ENCODE measurements at places on chromosomes 1 and 21.

DNA sequence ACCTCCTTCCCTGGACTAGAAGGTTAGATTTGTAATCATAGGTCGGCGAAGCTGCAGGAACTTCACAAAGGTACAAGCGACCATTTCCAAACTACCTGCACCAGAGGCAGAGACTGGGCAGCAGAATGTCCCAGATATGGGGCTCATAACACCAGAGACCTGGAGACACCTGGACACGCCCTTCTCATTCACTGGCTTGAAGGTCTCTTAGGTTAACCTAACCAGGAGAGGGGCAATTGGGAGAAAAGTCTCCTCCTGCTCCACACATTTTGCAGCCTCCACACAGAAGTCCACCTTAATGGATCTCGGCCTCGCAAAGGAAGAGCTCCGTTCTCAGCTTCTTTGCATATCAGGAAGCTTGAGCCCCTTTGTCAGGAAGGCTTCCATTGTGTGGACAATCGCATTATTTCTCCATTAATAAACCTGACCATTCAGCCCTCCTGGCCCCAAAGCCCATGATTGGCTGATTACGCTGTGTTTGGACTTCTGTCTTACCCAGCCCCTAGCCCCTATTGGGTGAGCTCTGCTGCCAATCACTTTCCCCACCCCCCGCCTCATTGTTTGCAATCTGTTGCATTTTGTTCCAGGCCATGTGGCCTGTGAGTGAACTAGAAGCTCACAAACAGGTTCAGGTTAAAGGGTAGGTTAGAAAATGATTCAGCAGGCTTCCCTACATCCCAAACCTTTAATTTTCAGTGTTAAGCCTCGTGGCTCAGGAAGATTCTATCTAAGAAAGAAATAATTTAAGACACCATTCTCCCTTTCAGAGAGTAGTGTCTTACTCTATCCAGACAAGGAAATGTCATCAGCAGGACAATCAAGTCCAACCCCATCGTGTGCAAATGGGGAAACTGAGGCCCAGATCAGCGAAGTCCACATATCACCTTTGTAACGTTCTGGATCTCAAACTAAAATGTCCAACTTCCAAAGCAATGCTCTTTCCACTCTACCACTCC lies 2.8 kb downstream of the MYCL start:
- DNase-seq = no peak

DNA sequence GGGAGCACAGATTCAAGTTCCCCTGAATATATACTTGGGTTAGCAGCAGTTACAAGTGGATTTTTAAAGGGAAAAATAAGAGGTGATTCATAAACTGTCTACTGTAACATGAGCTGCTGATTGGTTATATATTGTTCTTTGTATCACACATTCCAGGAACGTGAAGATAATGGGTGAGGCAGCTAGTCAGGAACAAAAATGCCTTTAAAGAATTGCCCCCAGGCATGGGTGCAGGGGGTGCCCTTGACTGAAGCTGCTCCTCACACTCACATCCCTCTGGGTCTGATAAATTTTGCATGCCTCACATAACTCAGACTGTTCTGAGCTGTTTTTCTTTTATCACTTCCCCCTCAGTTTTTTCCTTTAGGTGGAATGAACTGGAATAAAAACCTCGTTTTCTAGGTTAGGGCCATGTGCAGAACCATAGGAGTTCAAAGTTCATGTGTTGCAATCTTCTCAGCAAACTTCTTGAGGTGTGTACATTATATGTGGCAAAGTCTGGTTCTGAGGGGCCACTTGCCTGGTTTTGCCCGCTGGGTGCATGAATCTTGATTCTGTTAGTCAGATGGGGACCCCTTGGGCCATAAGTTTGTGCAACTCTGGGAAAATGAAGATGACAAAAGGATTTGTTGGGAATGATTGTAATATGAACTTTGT lies 21.1 kb downstream of the TBX19 start:
- DNase-seq = no peak

DNA sequence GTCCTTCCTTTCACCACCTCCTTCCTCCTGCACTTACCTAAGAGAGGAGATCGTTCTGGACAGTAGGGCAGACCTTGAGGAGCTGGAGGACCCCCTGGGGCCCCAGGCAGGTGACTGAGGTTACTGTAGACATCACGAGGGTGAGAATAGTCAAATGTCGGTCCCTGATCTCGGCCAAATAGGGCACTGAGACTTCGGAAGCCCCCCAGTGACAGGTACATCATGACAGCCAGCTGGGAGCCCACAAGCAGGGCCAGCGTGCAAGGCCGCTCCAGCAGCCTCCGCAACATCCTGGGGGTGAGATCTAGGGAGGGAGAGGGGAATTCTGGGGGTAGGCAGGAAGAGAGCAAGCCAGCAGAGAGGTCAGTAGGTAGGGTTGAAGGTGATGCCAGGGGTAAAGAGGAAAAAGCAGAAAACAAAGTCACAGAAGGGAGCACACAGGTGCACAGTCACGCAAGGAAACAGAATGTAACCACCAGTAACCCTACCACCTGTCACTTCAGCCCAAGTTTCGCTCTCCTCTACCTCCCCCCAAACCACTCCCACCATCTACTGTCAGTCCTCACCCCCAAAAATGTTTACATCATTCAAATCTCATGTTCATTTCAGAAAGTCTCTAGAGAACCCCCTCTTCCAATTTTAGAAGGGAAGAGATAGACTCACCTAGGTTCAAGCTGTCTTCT lies 1.4 kb downstream of the B4GALT3 start:
- no peak for DNase-seq

- no peak for DNase-seq
Observed at GRCh38 chr1:33607444-33608005, 135.1 kb downstream of the ZSCAN20 start.

DNA sequence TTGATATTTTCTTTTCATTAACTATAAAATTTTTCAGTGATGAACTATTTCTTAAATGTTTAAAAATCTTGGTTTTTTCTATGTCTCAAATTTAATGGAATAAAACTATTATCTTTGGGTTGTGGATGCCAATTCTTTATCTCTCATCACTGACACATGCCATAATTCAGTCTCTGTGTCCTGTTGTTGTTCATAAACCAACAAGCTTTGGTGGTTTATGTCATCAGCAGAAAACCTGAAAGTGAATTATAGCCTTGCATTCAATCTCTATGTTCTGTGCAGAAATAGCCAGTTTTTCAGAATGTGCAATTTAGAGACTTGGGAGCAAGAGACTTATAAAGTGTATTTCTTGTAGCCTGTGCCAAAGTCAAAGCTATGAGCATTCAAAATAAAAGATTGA lies 462.6 kb upstream of the ADGRL4 start:
- DNase-seq = no peak

GRCh38 chr1:152043870-152044269 lies 7.1 kb upstream of the S100A11 start:
- no peak for DNase-seq

DNA sequence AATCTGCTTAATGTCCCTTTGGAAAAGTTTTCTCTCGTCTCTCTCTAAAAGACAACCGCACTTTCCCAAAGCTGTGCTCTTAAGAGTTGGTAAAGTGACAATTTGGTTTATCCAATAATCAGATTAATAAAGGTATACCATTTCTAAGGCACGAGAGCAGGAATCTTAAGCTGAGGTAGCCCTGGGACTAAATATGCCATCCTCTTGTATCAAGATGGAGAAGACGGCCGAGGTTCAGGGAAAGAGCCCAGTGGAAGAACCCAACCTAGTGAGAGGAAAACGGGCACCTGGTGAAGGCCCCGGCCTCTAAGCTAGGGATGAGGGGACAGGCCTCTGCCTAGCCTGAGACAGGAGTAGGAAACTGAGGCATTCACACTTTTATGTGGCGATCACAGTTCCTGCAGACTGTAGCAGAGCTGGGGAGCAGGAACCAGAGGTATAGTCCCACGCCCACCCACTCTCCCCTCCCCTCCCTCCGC lies 334 bp upstream of the SARS1 start:
- DNase-seq = no peak

DNA sequence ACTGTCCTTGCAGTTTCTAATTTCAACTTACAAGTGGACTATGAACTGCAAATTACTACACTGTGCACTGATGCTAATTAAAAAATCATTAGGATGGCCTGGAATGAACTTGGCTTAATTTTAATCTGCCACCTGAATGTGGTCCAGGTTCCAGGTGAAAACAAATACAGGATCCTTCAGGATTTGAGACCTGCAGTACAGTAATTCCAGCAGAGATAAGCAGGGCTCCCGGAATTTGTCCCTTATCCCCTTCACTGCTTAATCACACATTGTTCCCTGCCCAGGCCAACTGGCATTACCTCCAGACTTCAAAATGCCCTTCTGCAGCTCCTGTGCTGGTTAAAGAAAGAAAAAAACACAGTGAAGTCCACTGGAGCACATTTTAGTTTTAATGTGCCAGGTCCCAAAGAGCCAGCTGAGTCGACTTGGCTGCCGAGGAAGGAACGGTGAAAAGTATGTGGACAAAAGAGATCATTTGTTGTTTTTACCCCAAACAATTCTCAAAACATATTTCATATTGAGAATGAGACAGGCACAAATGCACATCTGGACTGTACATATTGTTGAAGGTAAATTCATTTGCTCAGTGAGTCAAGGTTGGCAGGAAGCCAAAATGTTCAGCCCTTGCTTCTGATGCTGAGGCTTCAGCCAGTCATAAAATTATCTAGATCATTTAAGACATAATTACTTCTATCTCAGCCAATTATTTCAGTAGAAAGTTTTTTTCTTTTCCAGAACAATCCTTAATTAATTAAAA lies 28.3 kb downstream of the DEGS1 start:
- peak; percentile 36 for DNase-seq

GRCh38 chr1:32696041-32696440 lies 6.5 kb downstream of the SYNC start:
- no peak for DNase-seq

GRCh38 chr1:166789286-166789685 lies 50.0 kb upstream of the POGK start:
- DNase-seq = no peak

GRCh38 chr1:159261721-159262494 lies 40.2 kb upstream of the FCER1A start:
- DNase-seq = no peak

DNA sequence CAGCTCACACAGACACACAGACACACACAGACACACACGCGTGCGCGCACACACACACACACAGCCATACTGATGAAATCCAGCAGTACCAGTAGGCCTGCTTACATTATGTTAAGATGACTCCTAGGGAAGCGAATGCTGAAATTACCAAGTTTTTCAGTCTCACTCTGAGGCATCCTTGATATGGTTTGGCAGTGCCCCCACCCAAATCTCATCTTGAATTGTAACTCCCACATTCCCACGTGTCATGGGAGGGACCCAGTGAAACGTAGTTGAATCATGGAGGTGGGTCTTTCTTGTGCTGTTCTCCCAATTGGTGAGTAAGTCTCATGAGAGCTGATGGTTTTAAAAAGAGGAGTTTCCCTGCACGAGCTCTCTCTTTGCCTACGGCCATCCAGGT lies 64.1 kb downstream of the TIAM1 start:
- no peak for DNase-seq

GRCh38 chr1:180567654-180568053 lies 8.9 kb downstream of the OVAAL start:
- no peak for DNase-seq

DNA sequence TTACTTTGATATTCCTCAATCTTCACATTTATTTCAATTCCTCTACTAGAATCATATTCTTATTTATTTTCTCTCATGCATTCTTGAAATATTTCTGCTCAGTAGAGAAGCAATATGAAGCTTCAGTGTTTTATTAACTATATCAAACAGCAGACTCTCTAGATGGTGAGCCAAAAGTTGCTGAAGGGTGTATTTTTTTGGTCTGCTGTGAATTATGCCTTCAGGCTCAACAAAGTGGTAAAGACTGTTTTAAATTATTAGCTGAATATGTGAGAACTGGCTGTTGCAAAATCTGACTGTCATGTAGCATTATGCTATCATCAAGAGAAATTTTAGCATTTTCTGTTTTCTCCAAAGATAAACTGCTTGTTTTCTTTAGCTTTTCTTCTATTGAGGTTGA lies 24.9 kb upstream of the CDC42BPA start:
- DNase-seq = no peak

DNA sequence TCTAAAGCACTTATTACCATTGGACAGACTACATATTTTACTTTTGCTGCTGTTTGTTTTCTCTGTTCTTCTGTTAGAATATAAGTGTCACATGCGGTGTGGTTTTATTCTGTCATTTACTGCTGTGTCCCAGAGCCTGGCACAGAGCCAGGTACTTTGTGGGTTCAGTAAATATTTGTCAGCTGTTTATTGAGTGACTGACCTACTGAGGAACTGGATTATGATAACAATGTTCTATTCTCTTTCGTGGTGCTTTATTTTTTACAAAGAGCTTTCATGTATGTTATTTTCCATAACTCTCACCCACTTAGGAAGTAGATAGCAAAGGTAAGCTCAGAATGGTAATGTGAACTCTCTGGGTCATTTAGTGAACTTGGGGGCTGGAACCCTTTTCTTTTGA lies 118.8 kb downstream of the RWDD3 start:
- DNase-seq = no peak

- DNase-seq = no peak
Observed at GRCh38 chr1:168405906-168406549, 125.4 kb downstream of the TBX19 start.

- no peak for DNase-seq
Observed at GRCh38 chr21:25700741-25701140, 34.0 kb downstream of the ATP5PF start.

DNA sequence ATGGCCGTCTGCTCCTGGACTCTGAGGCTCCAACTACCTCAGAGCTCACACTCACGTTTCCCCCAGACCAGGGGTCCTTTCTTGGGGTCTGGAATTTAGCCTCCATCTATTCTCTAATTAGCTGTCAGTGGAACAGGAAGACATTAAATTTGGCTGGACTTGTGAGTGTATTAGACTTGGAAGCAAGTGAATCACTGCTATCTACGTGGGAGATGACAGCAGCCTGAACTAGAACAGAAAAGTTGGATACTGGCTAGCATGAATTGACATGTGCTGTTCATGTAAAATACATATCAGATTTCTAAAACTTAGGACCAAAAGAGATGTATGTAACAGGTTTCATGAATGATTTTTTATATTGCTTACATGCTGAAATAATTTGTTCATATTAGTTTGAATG lies 28.0 kb downstream of the TAF5L start:
- DNase-seq = no peak

DNA sequence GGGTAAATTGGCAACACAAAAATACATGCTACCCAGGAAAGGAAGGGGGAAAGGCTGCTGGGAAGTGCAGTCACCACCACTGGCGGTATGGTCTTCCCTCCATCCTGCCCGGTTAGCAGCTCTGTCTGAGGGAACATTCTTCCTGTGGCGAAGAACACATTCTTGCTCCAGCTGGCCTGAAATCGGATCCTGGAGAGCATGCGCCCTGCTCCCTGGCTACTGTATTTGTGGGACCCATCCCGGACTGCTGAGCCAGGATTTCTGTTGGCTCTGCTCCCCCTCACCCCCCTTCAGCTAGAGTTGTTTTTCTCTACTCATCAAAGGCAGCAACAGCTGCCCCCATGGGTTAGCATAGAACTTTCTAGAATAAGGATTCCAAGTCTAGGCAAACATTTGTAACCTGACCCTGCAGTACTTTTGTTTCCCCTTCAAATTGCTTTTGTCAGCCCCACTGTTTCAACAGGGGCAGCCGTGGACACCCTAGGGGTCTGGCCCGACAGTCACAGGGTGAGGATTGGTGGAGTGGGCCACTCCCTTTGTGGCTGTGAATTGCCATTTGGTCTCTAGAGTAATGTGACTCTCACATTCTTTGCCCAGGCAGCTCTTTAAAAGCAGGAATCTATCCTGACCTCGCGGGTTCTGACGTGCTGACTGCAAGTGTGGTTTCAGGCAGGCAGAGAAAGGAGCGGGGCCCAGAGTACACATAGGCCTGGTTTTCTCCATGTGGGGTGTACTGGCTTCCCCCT lies 157.7 kb downstream of the TOMM20 start:
- DNase-seq = peak; percentile 47

All from activated CD4-positive, alpha-beta T cell treated with anti-CD3 and anti-CD28 coated beads for 36 hours (primary cell).